GM12865 (cell line): ENCODE measurements at places on chromosomes 16 and 17.
A peak's percentile ranks its signal among the peaks of the same experiment; 100 is the strongest.

DNA sequence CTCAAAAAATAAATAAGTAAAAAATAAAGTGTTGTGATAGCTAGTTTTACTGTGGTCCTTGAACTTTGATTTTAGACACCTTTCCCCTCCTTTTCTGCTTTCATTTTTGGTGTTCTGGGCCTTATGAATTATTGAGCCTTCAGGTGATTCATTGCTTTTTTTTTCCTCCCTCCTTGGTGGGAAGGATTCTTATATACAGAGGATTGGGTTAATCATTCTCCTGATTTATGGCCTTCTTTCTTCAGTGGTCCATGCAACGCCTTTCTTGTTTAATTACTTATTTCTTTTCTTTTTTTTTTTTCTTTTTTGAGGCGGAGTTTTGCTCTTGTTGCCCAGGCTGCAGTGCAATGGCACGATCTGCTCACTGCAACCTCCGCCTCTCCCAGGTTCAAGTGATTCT lies 8.0 kb upstream of the MYL4 start:
- no peak for DNase-seq

DNA sequence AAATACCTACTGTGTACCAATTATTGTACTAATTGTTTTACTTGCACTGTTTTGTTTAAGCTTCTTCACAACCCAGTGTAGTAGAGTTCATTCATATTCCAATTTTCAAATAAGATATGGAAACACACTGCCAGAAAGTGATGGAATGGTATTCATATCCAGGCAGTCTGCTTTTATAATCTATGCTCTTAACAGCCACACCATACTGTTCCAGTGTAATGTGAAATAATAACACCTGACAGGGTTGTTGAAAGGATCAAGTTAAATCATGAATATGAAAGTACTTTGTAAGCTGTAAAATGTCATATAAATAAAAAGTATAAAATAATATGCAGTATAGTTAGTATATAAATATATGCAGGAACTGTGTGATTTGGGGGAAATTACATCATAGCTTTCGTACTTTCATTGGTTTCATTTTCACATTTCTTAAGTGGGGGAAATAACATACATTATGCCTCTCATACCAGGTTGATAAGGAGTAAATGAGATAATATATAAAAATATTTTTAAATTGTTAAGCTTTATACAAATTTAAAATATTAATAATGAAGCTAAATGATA lies 230.8 kb downstream of the TANC2 start:
- no peak for DNase-seq

DNA sequence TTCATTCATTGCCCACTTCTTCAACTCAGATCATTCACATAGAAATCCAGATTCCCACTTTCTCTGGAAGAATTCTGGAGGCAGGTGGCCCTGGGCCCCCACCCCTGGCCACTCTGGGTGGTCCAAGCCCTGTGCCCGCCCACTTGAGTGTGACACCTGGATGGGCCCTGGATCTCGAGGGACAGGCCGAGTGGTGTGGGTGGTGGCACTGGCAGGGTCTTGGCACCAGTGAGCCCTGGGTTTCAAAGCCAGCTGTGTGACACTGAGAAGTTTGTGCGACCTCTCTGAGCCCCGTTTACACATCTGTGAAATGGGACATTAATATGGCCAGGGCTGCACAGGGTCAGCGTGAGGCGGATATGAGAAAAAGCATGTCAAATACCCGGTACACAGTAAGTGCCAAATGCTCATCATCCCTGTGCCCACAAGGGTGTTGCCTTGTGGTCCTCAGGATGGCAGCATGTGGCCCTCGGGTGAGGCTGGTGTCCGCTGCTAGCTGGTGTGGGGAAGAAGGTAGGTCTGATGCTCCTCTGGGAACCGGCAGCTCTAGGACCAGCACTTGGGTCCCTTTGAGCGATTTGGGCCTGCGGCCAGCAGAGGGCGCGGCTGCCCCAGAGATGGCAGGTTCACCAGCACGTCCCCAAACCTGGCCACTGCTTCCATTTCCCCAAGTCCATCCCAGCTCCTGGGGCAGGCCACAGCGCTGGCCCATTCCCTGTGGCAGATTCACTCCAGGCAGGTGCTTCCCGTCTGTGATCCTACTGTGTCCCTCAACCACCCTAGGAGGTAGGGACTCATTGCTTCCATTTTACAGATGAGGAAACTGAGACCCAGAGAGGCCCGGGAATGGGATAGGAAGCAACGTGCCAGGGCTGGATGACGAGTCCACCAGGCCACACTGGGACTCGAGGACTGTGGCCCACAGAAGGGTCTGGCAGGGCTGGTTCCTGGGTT lies 3.6 kb downstream of the OSGIN1 start:
- DNase-seq, result peak; percentile 84

GRCh38 chr16:10189861-10190390 lies 7.7 kb upstream of the GRIN2A start:
- DNase-seq, result no peak

DNA sequence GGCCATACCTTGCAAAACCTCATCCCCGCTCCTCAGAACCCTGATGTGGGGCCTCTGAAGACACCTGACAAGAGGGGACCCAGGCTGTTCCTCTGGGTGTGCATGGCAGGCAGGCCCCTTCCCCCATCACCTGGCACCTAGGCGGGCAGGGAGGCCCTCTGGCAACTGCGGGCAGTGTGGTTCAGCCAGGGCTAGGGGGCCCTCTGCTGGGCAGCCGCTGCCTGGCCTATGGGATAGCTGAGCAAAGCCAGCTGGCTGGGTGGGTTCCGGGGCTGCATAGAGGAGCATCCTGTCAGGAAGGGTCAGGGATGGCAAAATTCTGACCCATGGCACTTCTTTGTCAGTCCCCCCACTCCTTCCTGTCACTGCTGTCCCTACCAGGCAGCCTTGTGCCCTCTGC lies 228.7 kb upstream of the ASIC2 start:
- DNase-seq, result peak; percentile 5
